Left ventricle myocardium superior (tissue), 1 donor: ENCODE measurements at places on chromosomes 2 and 18. TPM values are rescaled to one million over a fixed set of nuclear protein-coding genes. Genes with fewer than 3 reads are reported as not detected.

DNA sequence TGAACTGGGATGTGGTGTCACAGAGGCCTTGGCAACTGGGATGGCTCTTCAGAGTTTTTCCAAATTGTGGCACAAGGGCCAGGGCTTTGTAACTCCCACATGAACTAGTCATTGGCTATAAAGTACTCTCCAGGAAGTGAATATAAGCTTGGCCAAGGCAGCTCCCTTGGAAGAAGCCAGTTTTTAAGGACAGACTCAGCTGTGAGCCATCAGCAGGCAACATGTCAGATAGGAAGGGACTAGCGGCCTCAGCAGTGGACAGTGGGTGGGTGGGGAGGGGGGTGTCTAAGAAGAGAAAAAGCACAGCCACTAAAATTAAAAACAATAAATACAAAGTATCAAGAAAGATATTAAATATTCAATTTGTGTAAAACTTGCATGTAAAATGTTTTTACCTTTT lies 691.1 kb upstream of the PIK3C3 start:
- no peak for DNase-seq

GRCh38 chr2:31812051-31812798 lies 198.6 kb downstream of the MEMO1 start:
- DNase-seq, result no peak

DNA sequence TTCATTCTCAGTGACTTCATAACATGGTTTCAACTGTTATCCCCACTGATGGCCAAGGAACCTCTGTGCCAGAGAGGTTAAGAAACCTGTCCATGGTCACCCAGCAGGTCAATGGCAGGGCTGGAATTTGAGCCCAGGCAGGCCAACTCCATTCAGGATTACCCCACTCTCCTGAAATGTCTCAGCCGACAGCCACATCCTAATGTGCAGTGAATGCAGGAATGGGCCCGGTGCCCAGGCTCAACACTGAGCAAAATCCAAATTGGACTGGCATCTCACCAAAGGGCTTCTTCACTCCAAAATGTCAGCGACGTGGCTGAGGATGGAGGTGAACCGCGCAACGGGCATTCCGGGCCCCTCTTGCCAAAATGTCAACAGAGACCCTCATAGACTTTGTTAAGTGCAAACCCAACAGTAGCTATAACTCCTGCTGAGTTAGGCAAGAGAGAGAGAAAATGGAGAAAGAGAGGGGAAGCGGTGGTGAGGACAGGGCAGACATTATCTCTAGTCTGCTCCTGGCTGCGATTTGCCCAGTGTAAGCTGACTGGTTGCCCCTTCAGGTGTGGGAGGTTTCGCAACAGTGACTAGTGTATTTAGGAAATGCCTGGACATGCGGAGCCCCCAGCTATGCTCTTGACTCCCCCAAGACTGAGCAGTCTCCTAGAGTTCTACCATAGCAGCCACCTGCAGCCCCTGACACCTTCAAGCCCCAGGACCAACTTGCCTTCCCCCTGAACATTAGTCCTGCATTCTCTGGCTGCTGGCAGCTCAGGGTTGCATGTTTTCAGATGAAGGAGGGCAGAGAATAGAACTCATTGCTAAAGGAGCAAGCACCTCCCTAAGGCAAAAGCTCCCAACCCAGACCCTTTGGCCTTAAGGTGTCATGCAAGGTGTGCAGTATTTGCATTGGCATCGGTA lies 167.7 kb downstream of the ANAPC1 start:
- no peak for DNase-seq

DNA sequence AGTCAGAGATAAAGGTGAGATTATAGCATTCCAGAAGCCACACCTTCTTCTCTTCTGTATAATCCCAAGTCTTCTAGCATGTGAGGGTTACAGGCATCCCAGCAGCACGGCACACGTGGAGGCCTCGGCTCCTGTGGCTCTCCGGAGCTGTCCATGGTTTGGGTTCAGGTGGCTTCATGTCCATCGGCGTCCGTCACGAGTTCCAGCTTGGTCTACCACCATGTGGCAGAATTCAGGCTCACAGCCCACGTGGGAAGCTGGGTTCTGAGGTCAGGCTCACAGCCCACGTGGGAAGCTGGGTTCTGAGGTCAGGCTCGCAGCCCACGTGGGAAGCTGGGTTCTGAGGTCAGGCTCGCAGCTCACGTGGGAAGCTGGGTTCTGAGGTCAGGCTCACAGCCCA lies 378.3 kb upstream of the SALL3 start:
- DNase-seq, result no peak

DNA sequence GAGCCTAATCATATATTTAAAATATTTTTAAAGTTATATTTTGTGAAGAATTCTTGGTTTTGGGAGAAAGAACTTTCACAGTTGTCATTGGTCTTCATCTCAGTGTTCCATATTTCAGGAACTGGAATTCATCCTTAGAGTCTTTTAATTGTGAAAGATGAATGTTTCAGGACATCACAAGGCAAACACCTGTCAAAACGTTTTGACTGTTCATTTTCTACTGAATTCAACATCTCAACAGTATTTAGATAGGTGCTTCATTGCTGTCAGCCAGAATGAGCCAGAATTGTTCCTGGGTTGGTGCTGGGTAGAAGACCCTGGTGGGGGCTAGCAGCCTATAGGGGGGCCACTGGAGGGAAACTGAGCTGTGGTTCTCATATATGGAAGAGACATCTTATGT lies 255.1 kb upstream of the CXCR4 start:
- DNase-seq, result no peak

- no peak for DNase-seq
Measured at GRCh38 chr2:236180076-236180816, 12.1 kb upstream of the GBX2 start.

GRCh38 chr18:58309610-58310239 lies 265.7 kb downstream of the NEDD4L start:
- DNase-seq, result no peak

GRCh38 chr2:208654056-208654455 lies 247.5 kb downstream of the PTH2R start:
- no peak for DNase-seq

GRCh38 chr2:96870626-96871255 lies 861 bp upstream of the SEMA4C start:
- DNase-seq, result peak; percentile 62

DNA sequence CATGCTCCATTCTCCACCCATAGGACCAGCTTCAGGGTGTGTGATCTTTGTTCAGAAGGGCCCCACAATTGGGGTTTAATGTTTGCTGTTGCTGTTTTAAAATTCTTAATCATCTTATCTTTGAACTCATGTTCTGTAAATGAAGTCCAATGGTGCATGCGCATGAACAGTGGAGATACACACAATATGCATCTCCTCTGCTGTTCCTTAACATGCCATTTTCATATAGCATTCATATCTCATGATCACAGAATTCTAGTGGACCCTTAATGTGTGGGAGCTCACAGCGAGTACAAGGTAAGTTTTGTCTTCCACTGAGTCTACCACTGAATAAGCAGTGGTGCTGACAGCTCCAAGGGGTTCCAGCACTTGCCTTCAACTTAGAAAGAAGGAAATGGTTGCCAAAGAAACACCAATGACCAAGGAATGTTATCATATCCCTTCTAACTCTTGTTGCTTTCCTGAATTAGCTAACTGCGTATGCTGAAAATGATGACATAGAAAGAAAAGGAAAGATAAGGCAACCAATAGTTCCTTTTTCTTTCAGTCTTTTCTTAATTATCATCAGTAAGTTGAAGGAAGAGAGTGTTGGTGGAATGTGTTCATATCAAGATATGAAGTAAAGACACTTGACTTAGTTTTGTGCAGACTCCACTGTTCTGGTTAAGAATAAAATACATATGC lies 258.9 kb upstream of the FBXO11 start:
- DNase-seq, result no peak

The PGAP1 gene
- 6.5 TPM for total RNA-seq

The NOSTRIN gene
- 11.5 TPM for total RNA-seq

The IL36RN gene
- not detected for total RNA-seq

The KCNE4 gene
- 3.0 TPM for total RNA-seq

The PLA2R1 gene
- 2.9 TPM for total RNA-seq
